ENCODE measurements at places on chromosomes 3 and 15.

DNA sequence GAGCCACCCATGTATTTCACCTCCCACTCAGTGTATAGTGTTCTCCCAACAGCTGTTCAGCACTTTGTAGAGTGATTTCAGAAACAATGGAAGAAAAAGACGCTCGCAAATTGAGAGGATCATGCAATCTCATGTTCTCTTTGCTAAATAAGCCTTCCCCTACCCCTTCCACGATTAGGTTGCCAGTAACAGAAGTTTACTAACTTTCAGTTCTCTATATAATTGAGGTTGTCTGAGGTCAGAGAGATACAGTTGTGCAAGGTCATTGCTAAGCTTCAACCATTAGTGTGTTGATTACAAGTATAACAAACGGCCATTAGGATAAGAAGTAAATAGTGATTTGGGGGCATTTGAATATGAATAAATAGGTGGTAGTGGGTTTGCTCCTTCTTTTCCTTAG is 99.6 kb downstream of the TUSC7 start:
- no peak for DNase-seq

GRCh38 chr3:123048480-123049237 is 18.2 kb upstream of the PDIA5 start:
- DNase-seq: no peak

DNA sequence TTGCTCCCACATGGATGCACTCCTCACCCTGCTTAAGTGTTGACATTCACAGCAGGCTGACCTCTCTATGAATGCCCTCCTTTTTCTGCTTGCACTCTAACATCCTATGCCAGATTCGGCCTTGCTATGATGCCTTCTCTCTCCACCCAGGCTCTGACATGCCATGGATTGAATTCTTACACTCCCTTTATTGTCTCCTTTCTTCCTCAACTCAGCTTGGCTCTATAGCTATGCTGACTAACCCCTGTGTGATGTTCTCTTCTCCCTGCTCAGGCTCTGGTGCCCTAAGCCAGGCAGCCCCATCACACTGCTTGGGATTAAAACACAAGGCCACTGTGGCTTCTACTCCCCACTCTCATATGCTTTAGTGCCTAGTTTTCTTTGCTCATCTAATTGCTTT is 563.7 kb downstream of the NSUN3 start:
- no peak for DNase-seq

DNA sequence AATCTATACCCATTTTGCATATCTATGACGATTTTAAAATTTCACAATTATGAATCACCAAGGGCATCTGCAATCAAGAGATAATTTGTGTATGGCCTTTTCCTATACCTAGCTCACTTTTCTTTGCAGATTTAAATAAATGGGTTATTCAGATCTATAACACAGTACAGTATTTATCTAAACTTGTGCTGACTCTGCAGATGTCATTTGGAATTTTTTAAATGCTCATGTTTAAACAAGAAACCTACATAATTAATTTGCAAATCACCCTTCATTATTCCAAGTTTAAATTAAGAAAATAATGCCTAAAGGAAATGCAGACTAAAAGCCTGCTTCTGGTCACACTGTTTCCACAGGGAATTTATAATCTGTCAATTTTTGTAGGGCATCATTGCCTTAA is 284.2 kb downstream of the SI start:
- DNase-seq: no peak

- no peak for DNase-seq
Measured at GRCh38 chr15:22262613-22263020, 182.3 kb downstream of the OR4M2 start.

DNA sequence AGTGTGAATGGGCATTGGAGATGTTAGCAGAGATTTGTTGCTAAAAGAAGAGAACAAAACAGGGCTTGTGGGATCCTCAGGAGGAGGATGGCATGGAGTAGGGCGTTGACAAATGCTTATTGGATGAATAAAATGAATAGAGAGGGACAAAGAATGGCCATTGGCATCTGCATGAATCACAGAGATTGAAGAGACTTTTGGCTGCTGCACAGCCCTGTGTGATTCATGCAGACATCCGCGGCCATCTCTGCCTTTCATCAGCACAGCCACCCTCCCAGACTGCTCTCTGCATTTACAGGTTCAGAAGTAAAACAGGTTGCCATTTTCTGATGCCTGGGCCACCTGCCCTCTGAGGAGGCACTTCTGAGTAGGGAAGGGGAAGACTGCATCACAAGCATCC is 397.9 kb downstream of the EPHB1 start:
- DNase-seq: no peak

DNA sequence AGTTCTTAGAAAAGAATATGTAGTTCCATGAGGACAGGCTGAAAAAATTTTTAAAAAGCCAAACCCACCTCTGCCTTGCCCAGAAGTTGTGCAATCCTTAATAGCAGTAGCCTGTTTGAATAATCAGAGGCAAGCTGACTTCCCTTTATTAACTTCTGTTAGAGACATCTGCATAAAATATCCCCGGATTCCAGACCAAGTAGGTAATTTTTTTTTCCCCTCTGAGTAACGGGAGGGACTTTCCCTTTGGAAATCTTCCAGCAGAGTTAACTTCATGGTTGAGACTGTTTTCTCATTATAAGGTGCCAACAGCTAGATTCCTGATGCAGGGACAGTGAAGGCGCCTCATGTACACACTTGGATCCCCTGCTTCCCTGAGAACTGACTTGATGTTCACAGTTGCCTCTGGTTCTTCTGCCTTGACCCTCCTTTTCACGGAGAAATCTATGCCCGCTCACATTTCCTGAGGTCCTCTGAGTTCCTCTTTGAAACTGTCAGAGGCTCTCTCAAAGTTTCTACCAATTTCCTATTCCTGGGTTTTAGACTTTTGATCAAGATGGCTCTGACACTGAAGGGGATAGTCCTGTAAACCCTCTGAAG is 227.6 kb upstream of the BHLHE40 start:
- DNase-seq: no peak

DNA sequence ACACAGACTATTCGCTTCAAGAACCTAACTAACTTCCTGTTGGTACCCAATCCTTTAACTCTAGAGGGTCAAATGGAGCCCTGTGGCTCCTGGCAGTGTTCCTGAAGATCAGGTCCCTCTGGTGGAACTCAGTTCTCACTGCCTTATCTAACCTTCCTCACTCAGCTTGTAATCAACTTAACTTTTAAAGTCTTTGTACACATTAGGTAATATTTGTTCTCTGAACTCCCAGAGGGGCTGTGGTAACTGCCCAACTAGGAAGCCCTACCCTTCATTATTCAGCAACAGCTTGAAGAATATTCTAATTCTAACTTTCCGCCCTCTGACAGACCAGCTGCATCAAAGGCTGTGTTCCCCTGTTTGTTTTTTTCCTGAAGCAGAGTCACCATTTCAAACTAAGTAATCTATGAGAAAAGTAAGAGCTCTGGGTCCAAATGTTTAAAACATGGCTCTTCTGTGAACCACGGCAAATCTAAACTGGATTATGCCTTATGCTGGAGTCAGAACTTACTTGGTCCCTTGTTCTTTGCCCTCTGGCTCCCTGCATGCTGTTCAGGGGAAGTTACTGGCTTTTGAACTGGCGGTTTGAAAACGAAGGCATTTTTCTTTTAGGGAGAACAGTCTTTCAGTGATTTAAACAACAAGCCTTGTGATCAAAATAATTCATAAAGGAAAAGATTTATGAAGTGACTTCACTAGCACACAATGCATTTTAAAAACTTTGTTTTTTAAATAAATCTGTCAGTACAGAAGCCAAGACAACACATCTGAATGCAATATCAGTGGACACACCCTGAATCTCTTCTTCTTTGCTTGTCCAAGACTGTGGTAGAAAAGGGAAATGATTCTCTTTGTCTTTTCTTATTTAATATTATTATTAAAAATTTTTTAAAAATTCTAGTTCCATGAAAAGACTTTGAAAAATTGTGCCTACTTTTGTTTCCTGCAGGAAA is 365.6 kb downstream of the TIGIT start:
- DNase-seq: no peak

DNA sequence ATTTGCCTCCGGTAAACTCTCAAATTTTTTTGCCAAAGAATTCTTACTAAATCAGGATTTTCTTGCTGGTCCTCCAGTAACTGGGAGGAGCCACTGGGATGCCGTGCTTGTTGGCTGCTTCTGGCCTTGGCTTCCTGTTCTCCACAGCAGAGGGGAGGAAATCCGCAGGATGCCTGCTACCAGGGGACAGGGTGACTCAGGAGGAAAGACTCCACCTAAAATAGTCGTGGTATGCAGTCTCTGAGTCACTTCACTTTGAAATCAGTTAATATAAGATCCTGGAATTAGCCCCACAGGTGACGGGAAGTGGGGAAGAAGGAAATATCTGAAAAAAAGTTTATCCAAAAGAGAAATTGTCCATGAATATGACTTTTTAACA is 6.5 kb upstream of the TM4SF18 start:
- no peak for DNase-seq

- no peak for DNase-seq
Measured at GRCh38 chr3:59502806-59503205, 453.0 kb upstream of the CFAP20DC start.

DNA sequence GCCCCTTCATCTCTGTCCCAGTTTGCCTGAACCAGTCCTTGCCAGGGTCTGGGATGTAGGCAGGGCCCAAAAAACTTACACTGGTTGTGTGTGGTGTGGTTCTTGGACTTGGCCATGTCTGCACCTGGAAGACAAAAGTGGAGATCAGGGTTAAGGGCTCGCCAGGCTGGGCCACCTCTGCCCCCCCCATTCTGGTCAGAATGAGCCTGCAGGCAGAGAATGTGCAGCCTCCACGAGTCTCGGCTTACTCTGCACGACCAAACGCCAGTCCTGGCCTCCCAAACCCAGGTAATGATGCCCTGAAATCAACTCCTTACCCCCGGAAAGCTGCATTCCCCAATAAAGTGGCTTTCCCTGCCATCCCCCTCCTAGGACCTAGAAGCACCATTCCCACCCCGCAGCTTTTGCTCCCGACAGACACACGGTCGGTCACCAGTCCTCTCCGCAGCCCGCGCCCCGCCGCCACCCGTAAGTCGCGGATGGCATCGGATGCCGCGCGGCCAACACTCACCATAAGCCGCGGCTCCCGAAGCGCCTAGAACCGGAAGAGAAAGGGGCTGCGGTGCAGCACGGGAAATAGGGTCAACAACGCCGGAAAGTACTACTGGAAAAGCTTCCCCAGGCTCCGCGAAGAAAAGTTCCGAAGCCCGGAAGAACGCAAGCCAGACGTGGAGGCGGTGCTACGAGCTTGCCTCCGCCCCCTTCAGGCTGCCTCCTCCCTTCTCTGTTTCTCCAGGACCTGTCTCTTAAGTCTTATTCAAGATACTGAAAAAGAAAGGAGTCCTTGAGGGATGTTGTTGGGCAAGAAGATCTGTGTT is at the start of gene RPL29:
TSS of gene RPL29 (minus strand) at position 550 of the 818 bp plus-strand sequence. CDS start at position 116, 434 bp downstream.
- DNase-seq: peak; percentile 64

DNA sequence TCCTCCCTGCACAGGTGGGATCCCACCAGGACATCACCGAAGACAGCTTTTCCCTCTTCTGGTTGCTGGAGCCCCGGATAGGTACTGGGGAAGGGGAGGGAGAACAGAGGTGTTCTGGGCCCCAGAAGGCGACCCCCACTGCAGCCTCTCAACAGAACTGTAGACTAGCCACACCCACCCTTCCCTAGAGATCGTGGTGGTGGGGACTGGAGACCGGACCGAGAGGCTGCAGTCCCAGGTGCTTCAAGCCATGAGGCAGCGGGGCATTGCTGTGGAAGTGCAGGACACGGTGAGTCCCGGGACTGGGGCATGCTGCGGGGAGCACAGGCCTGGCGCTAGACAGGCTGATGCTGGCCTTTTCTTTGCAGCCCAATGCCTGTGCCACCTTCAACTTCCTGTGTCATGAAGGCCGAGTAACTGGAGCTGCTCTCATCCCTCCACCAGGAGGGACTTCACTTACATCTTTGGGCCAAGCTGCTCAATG is 809 bp downstream of the NDUFAF3 start:
- DNase-seq: no peak

DNA sequence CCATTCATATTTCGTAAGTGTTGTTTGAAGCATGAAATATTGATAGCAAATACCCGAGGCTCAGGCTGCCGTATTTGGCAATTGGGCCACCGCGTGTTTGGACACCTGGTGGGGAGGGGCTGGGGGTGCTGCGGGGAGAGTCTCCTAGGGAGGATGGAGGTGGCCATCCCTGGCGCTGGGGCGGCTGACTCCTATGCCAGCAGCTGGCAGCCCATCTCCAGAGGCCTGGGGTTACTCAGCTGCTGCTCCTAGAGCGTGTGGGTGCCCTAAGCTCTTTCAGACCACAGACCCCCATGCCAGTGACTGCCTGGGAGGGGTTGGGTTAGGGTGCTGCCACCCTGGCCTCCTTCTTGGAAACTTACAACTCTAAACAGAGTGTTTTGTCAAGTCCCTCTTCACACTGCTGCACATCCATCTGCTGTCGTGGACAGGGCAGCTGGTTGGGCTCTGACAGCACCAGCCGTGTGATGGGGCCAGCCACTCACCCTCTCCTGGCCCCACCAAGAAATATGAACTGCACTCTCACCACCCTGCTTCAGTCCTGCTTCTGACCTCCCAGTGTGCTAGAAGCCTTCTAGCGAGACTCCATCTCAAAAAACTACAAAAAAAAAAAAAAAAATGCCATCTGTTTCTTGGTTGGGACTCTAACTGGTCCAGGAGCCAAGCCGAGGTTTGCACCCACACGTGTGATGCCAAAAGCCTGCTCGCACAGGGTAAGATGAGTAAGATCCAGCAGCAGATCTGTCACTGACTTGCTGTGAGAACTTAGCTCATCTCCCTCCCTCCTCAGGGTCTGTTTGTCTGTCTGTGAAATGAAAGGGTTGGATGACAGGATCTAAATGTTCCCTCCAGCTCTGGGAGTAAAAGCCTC is 156.2 kb downstream of the MEGF11 start:
- DNase-seq: no peak

DNA sequence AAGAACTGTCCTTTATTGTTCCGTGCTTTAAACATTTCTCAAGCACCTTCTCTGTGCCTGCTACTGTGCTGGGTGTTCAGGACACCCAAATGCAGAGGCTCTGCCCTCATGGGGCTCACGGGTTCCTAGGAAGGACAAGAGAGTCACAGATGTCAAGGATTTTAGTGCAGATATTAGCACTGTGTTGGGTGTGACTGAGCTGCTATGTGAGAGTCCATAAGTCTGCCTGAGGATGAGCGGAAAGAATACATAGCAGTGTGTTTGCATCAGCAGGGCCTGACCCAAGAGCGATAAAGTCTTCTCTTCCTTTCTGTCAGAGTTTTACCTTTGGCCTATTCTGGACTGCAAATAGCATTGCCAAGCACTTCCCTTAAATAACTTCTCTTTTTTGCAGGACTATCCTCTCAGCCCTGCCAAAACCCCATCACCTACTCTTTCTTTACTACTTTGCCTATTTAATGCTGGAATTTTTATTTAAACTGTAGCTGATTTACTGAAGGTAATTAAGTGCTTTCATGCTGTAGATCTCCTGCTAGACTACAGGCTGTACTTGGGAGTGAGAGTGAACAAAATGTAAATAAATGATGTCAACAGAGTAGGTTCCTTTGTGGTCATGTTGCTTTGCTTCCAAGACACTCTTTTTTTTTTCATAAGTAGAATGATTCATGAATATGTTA is 459.4 kb upstream of the TPRG1 start:
- DNase-seq: no peak

DNA sequence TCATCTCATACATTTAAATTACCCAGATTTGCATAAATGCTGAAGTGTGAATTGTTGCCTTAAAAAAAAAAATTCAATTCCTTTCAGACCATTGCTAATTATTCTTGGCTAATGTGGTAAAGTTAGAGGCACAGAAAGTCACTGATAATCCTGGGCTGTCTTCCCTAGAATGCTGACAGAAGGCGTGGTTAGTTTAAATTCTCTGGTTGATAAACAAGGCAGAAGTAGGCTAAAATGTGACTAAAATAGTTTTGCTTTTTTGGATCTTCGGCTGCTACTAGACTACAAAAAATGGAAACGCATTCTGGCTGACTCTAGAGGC is 193.7 kb downstream of the OTOL1 start:
- no peak for DNase-seq

- no peak for DNase-seq
Measured at GRCh38 chr3:59535791-59536221, 486.0 kb upstream of the CFAP20DC start.
